Dermis blood vessel endothelial cell (primary cell): ENCODE measurements at places on chromosomes 1 and 21.

DNA sequence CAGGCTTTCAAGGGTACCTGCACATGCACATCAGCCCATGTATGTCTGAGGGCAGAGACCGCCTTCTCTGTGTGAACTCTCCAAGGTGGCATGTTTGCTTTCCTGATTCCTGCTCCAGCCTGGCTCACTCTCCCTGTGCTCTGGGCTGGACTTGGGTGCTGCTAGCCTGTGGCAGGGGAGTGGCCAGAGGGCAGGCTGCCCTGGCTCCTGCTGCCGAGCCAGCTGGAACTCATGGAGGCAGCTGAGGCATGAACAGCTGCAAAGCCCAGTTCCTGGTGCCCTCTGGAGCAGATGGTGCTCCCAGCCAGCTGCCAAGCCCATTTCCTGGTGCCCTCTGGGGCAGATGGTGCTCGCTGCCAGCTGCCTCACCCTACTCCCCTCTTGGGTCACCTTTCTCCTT, 7.6 kb downstream of the UBL4B start:
- no peak for DNase-seq

DNA sequence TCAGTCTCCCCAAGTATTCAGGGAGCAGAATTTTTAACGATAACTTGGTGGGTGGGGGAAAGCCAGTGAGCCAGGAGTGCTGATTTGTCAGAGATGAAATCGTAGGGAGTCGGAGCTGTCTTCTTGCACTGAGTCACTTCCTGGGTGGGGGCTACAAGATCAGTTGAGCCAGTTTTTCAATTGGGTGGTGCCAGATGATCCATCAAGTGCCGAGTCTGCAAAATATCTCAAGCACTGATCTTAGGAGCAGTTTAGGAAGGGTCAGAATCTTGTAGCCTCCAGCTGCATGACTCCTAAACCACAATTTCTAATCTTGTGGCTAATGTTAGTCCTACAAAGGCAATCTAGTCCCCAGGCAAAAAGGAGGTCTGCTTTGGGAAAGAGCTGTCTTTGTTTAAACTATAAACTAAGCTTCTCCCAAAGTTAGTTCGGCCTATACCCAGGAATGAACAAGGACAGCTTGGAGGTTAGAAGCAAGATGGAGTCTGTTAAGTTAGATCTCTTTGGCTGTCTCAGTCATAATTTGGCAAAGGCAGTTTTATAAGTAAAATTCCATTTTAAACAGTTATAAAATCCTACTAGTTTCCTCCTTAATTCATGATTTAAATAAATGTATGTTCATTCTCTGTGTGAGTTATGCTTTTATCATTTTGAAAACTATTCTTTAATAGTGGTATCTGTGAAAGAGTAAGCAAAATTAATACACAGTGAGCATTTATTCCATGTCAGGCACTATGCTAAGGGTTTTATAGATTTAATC, 51.7 kb downstream of the SLC16A1 start:
- DNase-seq: no peak

GRCh38 chr21:28871388-28872010, 121.2 kb downstream of the LTN1 start:
- no peak for DNase-seq

DNA sequence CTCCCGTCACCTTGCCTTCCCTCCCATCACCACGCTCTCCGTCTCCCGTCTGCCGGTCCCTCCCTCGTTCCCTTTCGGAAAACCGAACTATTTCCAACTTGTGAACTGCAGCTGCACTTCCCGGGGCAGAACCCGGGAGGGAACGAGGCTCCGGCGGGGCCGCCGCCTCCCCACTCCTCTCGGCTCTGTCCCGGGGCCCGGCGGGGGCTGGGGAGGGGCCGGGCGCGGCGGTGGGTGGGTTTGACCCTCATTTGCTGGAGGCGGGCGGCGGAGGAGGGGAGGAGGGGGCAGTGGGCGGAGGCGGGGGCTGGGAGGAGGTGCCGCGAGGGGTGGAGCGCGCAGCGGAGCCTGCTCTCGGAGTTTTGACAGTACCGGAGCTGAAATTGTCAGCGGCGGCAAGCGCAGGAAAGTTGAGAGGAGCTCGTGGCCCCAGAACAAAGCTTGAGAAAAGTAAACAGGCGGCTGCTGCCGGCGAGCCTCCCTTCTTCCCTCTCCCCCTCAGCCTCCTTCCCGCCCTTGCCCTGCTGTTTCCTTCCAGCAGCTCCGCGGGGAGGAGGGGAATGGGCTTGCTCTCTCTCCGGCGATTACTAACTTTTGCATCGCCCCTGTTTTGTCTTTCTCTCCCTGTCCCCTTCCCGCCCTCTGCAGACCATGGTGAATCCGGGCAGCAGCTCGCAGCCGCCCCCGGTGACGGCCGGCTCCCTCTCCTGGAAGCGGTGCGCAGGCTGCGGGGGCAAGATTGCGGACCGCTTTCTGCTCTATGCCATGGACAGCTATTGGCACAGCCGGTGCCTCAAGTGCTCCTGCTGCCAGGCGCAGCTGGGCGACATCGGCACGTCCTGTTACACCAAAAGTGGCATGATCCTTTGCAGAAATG, 2.9 kb downstream of the LMO4 start:
- peak; percentile 63 for DNase-seq

GRCh38 chr1:31891280-31891679, 46.9 kb downstream of the PTP4A2 start:
- no peak for DNase-seq
